Omental fat pad (tissue), 4 donors: ENCODE measurements at places on chromosomes 2 and 18. TPM values are rescaled to one million over a fixed set of nuclear protein-coding genes. Genes with fewer than 3 reads are reported as not detected.

Gene AGXT
- not detected for total RNA-seq

Gene SPP2
- total RNA-seq: not detected

Gene PIEZO2
- total RNA-seq: 3.5 TPM

Gene DYSF
- 23.1 TPM for total RNA-seq

Gene DSG4
- 0.09 TPM for total RNA-seq

Gene GPR155
- 8.0 TPM for total RNA-seq

Gene MARCHF7
- total RNA-seq: 114 TPM

Gene MYCN
- 0.47 TPM for total RNA-seq

Gene SPATS2L
- 115 TPM for total RNA-seq

Gene SMYD1
- total RNA-seq: not detected

Gene CROCC2
- total RNA-seq: not detected

Gene INSIG2
- 8.5 TPM for total RNA-seq

Gene ROCK1
- total RNA-seq: 59.6 TPM

Gene LYPD6B
- 0.50 TPM for total RNA-seq

Gene LYPD1
- 0.48 TPM for total RNA-seq

Gene MAP3K19
- total RNA-seq: not detected

Gene TMEM37
- total RNA-seq: 25.2 TPM

Gene DES
- 185 TPM for total RNA-seq

Gene PLGLB2
- total RNA-seq: 2.6 TPM

Gene POTEI
- not detected for total RNA-seq

Gene TMEM178A
- 1.6 TPM for total RNA-seq

Gene NLRC4
- total RNA-seq: 8.7 TPM

Gene RUFY4
- 0.95 TPM for total RNA-seq

Gene MYO5B
- 6.2 TPM for total RNA-seq

Gene CGREF1
- total RNA-seq: 1.3 TPM

Gene SLC20A1
- 33.1 TPM for total RNA-seq
